ENCODE measurements at places on chromosomes 12 and 14. TPM values are rescaled to one million over a fixed set of nuclear protein-coding genes. Genes with fewer than 3 reads are reported as not detected.
A peak's percentile ranks its signal among the peaks of the same experiment; 100 is the strongest.

DNA sequence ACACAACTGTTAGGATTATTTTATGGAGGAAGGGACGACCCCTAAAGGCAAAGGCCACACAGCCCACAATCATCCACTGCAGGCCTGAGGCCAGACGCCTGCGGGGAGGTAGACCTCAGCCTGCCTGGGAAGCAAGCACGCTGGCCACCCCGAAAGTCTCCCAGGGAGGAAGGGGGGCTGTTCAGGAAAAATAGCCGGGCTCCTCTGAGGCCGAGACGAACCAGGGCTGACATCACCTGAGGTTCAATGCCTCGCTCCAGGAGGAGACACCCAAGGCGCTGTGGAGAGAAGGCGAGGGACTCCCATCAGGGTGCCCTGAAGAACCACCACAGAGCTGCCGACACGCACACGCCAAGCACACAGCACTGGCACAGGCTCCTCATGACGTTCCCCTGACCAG lies 127.4 kb downstream of the PIWIL1 start:
- H3K36me3 ChIP-seq: no peaks in the 10 kb centered on the region
- peaks cover 72% of the 10 kb centered on the region for H3K27me3 ChIP-seq
- H3K27ac ChIP-seq: no peak overlapping the region
- no peaks in the 10 kb centered on the region for H3K4me1 ChIP-seq
- no peak overlapping the region for H3K4me3 ChIP-seq

DNA sequence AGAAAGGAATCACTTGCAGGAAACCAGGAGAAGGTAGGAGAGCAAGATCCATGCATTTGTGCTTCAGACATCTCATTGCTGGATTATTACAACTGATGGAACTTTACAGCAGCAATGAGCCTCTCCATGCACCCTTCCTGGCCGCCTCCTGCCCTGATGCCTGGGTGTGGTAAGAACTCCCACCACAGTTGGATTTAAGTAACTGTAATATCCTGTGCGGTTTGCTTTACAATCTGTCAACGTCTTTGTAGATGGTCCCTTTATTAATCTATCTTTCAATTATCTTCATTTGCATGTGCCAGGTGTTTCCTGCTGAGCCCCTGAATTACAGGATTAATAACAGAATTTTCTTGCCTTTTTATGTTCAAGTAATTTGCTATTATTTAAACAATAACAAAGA lies 1300.5 kb upstream of the TMEM132C start:
- no peak overlapping the region for H3K4me3 ChIP-seq
- H3K27ac ChIP-seq: no peak overlapping the region
- DNase-seq: no peak
- H3K36me3 ChIP-seq: no peaks in the 10 kb centered on the region

DNA sequence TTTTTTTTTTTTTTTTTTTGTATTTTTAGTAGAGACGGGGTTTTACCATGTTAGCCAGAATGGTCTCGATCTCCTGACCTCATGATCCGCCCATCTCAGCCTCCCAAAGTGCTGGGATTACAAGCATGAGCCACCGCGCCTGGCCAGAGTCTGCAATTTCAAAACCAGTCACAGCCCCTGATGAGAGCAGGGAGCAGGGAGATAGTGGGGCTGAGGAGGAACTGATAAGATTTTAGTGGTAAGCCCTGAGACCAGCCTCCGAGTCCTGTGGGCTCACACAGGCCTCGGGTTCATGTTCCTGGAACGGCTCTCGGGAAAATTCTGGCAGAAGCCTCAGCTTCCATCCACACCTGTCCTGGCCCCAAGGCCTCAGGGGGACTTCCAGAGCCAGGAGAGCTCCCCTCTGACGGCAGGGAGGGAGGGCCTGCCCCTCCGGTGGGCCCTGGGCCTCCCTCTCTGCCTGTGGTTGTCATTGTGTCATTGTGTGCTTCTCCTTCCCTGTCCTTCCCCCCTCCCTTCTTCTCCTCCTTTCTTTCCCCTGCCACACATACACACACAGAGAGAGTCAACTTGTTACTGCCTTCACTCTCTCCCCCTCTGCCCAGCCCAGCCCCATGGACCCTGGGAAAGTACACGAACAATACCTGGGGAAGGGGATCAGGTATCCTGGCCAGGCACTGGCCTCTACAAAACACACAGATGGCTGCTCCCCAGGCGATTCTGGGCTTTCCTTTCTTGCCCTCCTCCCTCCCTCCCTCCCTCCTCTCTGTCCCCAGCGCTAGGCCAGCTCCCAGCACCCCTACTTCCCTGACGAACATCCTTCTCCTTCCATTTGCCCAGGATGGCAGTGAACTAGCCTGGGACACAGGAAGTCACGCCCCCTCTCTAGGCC lies 294.1 kb downstream of the DPF3 start:
- no peaks in the 10 kb centered on the region for H3K36me3 ChIP-seq
- H3K27ac ChIP-seq: no peak overlapping the region
- DNase-seq: no peak
- H3K27me3 ChIP-seq: no peaks in the 10 kb centered on the region
- no peak overlapping the region for H3K4me3 ChIP-seq

DNA sequence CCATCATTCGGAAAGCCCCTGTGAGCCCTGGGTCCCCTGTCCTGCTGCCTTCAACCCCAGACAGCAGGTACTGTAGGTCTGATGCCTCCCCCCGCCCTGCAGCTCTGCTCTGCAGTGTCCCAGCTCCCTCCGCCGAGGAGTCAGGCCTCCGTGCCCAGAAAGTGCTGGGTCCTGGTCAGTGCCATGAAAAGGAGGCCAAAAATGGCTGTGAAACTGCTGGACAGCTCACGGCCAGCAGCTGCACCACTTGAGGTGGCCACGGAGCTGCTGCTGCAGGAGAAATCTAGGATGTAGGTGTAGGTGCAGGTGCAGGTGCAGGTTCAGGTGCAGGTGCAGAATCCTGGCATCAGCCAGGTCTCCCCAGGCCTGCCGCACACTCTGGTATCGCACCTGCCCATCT lies 196.1 kb downstream of the SLC15A4 start:
- H3K4me3 ChIP-seq: no peak overlapping the region
- H3K36me3 ChIP-seq: no peaks in the 10 kb centered on the region
- peaks cover 8% of the 10 kb centered on the region for H3K27me3 ChIP-seq

GRCh38 chr12:88947486-88948043 lies 367.3 kb upstream of the KITLG start:
- DNase-seq: no peak
- no peaks in the 10 kb centered on the region for H3K27me3 ChIP-seq
- H3K27ac ChIP-seq: peak overlapping the region; percentile 72
- peaks cover 32% of the 10 kb centered on the region for H3K4me1 ChIP-seq
- no peaks in the 10 kb centered on the region for H3K36me3 ChIP-seq

DNA sequence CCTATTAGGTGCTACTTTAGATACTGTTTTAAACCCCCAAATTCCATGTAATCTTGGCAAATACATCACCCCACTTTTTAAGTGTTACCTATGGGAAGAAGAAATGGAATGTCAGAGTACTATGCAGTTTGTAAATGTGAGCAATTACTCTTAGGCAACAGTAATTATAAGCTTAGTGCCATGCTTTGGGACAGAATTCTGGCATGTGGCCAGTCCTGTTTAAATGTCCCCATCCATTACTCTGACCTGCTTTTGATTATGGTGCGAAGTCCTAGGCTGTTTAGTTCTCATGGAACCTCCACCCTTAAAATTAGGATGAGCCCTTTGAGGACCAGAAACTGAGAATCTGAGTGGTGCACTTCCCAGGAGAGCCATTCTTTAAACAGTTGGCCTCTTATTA lies 321.4 kb upstream of the RGS6 start:
- no peaks in the 10 kb centered on the region for H3K27me3 ChIP-seq
- no peak for DNase-seq
- no peak overlapping the region for H3K4me3 ChIP-seq
- no peak overlapping the region for H3K27ac ChIP-seq
- H3K36me3 ChIP-seq: no peaks in the 10 kb centered on the region

- peak; percentile 40 for DNase-seq
- no peaks in the 10 kb centered on the region for H3K27me3 ChIP-seq
- H3K27ac ChIP-seq: peak overlapping the region; percentile 75
Observed at GRCh38 chr12:70645494-70646317, 8.5 kb upstream of the PTPRB start.

- H3K4me1 ChIP-seq: peaks cover 21% of the 10 kb centered on the region
- DNase-seq: no peak
- no peaks in the 10 kb centered on the region for H3K27me3 ChIP-seq
Observed at GRCh38 chr14:72169521-72169920, 237.3 kb downstream of the RGS6 start.

DNA sequence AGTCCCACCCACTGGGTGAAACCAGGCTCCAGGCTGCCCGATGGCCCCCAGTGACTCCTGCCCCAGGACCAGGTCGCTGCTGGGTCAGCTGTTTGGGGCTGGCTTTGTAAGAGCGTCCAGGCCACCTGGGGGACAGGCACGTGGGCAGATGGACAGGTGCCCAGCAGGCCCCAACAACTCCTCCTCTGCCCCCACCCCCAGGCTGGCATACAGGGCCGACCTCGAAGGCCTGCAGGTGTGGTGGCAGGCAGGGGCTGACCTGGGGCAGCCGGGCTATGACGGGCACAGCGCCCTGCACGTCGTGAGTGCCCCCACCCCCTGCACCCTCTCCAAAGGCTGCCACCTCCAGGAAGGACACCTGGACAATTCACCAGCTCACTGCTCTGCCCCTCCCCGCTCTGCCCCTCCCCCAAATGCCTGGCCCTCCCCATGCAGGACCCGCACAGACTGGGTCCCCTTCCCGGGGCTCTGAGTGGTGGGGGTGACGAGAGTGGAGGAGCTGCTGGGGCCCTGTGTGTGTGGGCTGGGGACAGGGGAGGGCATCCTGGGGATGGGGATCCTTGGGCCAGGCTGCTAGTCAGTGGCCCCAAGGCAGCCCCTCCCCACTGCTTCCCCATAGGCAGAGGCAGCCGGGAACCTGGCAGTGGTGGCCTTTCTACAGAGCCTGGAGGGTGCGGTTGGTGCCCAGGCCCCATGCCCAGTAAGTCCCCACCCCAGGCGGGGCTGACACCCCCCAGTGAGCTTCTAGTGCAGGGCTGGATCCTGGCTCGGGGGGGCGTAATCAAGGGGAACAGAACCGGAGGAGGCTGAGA lies 26.0 kb downstream of the ASPG start:
- H3K27me3 ChIP-seq: peaks cover 46% of the 10 kb centered on the region
- H3K4me1 ChIP-seq: peaks cover 5% of the 10 kb centered on the region
- no peak overlapping the region for H3K27ac ChIP-seq
- H3K36me3 ChIP-seq: no peaks in the 10 kb centered on the region

GRCh38 chr14:78823035-78823434 lies 652.9 kb downstream of the NRXN3 start:
- no peak overlapping the region for H3K4me3 ChIP-seq
- H3K4me1 ChIP-seq: no peaks in the 10 kb centered on the region
- no peaks in the 10 kb centered on the region for H3K36me3 ChIP-seq

DNA sequence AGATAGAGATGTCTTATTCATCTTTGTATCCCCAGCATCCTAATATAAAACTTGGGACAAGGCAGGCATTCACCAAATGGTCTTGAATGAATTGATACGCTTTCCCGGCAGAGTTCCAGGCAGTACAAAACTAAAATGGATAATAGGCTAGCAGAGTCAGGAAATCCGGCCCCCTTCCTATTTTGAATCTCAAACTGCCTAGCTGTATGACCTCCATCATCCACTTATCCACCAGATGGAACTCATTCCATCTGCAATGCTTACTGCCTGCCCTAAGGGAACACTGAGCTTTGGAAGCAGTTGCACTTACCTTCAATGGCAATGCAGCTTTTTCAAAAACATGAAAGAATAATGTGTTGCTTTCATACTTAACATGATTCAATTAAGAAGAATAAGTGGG lies 43.4 kb downstream of the BDKRB1 start:
- H3K27me3 ChIP-seq: no peaks in the 10 kb centered on the region
- no peak overlapping the region for H3K4me3 ChIP-seq
- peaks cover 57% of the 10 kb centered on the region for H3K36me3 ChIP-seq
- H3K4me1 ChIP-seq: no peaks in the 10 kb centered on the region
- no peak overlapping the region for H3K27ac ChIP-seq

DNA sequence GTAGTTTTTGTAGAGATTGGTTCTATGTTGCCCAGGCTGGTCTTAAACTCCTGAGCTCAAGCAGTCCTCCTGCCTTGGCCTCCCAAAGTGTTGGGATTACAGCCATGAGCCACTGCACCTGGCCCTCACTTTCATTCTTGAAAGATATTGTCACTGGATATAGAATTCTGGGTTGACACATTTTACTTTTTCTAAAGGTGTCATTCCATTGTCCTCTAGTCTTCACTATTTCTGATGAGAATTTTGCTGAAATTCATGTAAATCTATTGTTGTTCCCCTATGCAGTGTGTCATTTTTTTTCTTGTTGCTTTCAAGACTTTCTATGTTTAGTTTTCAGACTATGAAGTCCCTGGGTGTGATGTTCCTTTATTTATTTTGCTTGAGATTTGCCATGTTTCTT lies 29.2 kb downstream of the ACADS start:
- no peaks in the 10 kb centered on the region for H3K4me1 ChIP-seq
- H3K27ac ChIP-seq: no peak overlapping the region
- H3K4me3 ChIP-seq: no peak overlapping the region
- DNase-seq: no peak

DNA sequence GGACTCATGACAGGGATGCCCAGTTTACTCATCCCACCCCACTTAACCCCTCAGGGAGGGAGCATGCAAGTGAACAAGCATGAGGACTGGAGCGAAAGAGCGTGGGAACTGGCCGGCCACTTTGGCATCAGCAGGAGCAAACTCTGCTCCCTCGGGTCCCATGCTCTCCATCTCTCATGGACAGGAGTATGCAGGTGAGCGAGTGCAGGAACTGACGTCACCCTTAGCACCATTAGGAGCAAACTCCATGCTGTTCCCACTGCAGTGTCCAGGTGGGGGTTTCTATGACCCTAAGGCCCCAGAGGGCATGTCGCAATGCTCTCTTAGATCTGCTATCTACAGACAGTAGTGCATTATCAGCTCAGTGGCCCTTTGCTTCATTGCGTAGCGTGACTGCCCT lies 821.8 kb upstream of the LRFN5 start:
- H3K4me3 ChIP-seq: no peak overlapping the region
- no peaks in the 10 kb centered on the region for H3K4me1 ChIP-seq

DNA sequence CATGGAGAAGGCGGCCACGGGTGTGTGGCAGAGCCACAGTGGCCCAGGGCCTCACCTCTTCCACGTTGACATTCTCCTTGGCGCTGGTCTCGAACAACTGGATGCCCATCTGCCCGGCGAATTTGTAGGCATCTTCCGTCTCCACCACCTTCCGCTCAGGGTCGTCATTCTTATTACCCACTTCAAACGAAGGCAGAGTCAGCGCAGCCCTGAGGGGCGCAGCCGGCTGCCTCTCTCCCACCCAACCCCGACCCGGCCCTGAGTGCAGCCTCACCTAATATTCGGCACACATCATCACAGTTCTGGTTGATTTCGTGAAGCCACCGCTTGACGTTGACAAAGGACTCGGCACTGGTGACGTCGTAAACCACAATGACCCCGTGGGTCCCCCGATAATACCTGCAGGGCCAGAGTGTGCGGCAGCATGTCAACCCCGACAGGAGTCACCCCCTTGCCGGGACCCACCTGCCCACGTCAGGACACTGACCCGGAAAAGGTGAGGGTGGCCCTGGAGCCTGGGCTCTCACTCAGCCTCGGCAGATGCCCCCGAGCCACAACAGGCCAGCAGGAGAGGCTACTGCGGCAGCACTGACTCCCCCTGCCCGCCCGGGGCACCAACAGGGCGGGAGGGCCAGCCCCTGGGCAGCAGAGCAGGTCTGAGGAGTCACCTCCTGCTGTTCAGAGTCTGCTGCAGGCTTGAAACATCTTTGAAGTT lies 17.6 kb downstream of the RAB35 start:
- no peak overlapping the region for H3K27ac ChIP-seq
- peaks cover 63% of the 10 kb centered on the region for H3K4me1 ChIP-seq
- peaks cover 65% of the 10 kb centered on the region for H3K36me3 ChIP-seq

GRCh38 chr14:72907886-72908285 lies 14.0 kb upstream of the DPF3 start:
- H3K4me1 ChIP-seq: peaks cover 34% of the 10 kb centered on the region
- H3K36me3 ChIP-seq: no peaks in the 10 kb centered on the region
- no peaks in the 10 kb centered on the region for H3K27me3 ChIP-seq
- peak overlapping the region; percentile 58 for H3K27ac ChIP-seq
- DNase-seq: no peak
- peak overlapping the region; percentile 16 for H3K4me3 ChIP-seq

The AQP6 gene
- total RNA-seq: not detected

The SERPINA4 gene
- total RNA-seq: not detected

The JKAMP gene
- 23.5 TPM for total RNA-seq

The OTOGL gene
- 0.27 TPM for total RNA-seq
